ENCODE measurements at places on chromosomes 6 and 20.

GRCh38 chr20:52200870-52201269, 9.3 kb upstream of the ZFP64 start:
- DNase-seq: no peak

GRCh38 chr6:155517294-155517693, 61.7 kb upstream of the NOX3 start:
- no peak for DNase-seq

- no peak for DNase-seq
These were observed 118.8 kb downstream of the ZMYND8 start for GRCh38 chr20:47237715-47238114.

DNA sequence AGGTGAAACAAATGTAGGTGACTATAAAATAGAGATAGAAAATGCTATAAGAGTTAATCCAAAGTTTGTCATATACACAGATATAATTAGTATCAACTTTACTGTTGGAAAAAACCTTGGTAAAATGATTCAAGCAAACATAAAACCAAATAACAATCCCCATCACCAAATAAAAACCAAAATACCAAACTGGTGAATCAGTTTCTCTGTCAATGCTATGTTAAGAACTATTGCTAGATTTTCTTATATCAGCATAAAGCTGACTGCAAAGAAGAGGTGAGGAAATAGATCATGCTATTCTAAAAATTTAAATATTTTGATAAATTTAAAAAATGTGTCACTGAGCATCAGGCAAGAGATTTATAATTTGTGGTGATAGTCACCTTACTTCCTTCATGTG, 658.4 kb downstream of the PHF3 start:
- no peak for DNase-seq

DNA sequence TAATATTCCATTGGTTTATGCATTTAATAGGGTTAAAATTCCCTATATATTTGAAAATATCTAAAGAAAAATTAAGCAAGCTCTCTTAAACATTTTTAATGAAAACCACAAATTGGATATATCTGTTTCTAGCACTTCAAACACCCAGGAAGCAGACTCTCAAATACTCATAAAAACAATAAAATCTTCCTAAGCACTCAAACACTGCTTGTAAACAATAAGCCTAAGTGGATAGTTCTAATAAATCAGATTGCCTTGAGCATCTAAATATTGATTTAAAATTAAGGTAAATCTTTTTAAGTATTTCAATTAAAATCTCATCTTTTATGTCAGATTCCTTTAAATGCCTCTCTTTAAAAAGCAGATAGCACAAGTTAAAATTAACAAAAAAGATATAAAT, 254.4 kb downstream of the KCNQ5 start:
- no peak for DNase-seq

GRCh38 chr6:111942561-111942960, 69.3 kb upstream of the FYN start:
- DNase-seq: no peak

GRCh38 chr20:62732842-62733525, 24.3 kb downstream of the NTSR1 start:
- DNase-seq: no peak

GRCh38 chr6:18436341-18436740, 49.2 kb downstream of the RNF144B start:
- DNase-seq: no peak

DNA sequence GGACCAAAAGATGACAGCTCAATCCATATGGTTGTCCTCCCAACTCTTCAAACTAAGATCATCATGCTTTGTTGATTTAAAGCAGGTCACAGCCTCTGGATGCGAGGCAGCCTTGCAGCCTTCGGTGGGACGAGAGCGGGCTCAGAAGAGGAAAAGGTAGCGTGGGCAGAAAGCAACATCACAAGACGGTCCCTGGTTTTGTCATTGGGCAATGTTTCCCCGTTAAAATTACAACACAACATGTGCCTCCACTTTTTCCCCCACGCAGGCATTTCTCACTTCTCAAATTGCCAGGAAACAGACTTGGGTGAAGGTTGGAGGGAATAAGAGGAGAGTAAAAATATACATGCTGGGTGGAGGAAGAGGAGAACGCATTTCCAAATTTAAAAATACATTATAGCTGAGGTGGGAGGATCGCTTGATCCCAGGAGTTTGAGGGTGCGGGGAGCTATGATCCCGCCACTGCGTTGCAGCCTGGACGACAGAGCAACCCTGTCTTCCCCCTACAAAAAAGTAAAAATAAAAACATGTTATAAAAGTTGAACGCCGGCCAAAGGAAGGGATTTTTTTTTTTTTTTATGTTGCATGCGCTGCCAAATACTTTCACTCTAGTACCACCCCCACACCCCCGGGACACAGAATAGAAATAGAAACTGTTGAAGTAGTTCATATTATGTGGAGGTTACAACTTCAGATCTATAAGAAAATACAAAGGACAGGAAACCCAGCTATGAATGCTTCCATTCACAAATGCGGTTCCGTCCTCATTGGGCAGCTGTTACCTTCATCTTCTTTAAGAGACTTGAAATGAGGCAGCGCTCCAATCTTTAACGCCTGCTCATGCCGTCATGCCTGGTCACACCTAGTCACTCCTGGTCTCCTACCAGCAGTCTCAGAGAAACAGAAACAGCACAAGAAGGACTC, 13.9 kb upstream of the NAA20 start:
- DNase-seq: no peak

DNA sequence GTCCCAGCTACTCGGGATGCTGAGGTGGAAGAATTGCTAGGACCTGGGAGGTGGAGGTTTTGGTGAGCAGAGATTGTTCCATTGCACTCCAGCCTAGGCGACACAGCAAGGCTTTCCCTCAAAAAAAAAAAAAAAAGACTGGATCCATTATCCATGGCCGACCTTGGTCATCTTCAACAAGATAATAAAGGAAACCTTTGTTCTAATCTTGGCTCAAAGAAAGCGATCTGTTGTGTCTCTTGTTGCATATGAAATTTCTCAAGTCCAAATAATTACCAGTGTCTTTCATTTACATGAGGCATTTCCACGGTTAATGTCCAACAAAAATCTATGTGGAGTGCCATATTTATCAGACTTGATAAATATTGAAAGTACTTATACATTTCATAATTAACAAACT, 23.7 kb upstream of the KIF16B start:
- no peak for DNase-seq

- no peak for DNase-seq
These were observed 19.8 kb downstream of the HLA-E start for GRCh38 chr6:30508890-30509736.

GRCh38 chr6:14857001-14857400, 388.9 kb upstream of the JARID2 start:
- DNase-seq: no peak

GRCh38 chr6:147285087-147285855, 81.1 kb downstream of the STXBP5 start:
- DNase-seq: no peak

All from stimulated activated naive CD4-positive, alpha-beta T cell treated with Interleukin-2 at 50 U/mL for 16 hours (primary cell).